ENCODE measurements at places on chromosomes 5 and 9.

GRCh38 chr5:149580808-149581191 lies 498 bp upstream of the ARHGEF37 start:
- H3K4me3 ChIP-seq = peak overlapping the region; percentile 64
- H3K27me3 ChIP-seq = peaks cover 38% of the 10 kb centered on the region
- no peaks in the 10 kb centered on the region for H3K36me3 ChIP-seq
- peaks cover 9% of the 10 kb centered on the region for H3K4me1 ChIP-seq
- H3K27ac ChIP-seq = no peak overlapping the region

DNA sequence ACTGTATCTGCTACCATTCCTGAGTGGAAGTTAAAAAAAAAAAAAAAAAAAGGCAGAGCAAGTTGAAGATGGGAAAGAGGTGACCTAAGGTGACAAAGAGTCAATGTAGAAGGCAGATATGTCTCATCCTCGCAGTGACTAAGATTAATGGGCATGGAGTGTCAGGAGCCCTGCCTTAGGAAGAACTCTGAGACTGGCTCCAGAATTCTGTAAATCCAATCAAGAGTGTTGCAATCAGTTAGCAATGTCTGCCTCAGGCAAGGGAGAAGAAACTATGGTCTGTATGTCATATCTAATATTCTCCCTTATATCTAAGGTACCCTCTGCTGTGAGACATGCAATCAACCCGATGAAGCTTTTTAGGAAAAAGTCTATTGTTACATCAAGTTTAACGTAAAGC lies 24.7 kb upstream of the KCNMB1 start:
- no peak for DNase-seq
- no peaks in the 10 kb centered on the region for H3K36me3 ChIP-seq
- peaks cover 6% of the 10 kb centered on the region for H3K27me3 ChIP-seq
- no peak overlapping the region for H3K27ac ChIP-seq

- no peak for DNase-seq
- peaks cover 29% of the 10 kb centered on the region for H3K36me3 ChIP-seq
- no peak overlapping the region for H3K27ac ChIP-seq
- H3K4me3 ChIP-seq = no peak overlapping the region
- H3K4me1 ChIP-seq = no peaks in the 10 kb centered on the region
These were observed 159.8 kb downstream of the SMARCA2 start for GRCh38 chr9:2174911-2175310.

- no peaks in the 10 kb centered on the region for H3K36me3 ChIP-seq
- no peak for DNase-seq
- peaks cover 17% of the 10 kb centered on the region for H3K27me3 ChIP-seq
- no peaks in the 10 kb centered on the region for H3K4me1 ChIP-seq
- H3K27ac ChIP-seq = no peak overlapping the region
- no peak overlapping the region for H3K4me3 ChIP-seq
These were observed 36.2 kb upstream of the SMARCA2 start for GRCh38 chr9:1978941-1979340.

DNA sequence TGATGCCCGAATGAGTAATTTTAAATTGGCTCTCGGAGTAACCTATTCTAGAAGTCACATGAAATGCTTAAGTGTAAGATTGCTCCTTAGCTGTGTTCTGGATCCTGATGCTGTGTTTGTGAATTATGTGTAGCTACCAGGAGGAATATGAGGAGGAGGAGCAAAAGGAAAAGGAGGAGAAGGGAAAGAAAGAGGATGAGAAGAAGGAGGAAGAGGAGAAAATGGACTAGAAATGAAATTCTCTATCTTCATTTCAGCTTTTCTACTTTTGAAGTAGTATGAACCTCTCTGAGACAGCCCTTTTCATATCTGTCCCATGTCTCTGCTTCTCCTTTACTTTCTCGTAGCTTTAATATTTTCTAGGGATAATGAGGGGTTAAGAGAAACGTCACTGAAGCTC lies 119.4 kb upstream of the ACTBL2 start:
- no peaks in the 10 kb centered on the region for H3K4me1 ChIP-seq
- H3K4me3 ChIP-seq = no peak overlapping the region
- H3K27me3 ChIP-seq = no peaks in the 10 kb centered on the region
- DNase-seq = no peak
- no peaks in the 10 kb centered on the region for H3K36me3 ChIP-seq

DNA sequence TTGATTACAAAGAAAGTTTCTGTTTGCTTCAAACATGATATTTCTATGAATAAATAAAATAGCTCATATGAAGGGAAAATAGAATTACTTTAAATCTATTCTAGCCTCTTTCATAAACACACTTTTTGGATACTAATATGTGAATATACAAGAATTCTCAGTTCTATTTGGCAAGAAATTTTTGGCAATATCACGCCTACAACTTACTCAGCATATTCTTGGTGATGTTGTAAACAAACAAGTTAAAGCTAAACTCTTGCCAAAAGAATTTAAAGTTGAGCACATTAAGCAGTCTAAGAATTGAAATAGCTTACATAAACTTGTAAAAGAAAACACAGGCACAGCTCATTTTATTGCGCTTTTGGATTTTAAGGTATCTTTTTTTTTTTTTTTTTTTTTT lies 209.8 kb downstream of the CDH12 start:
- H3K36me3 ChIP-seq = no peaks in the 10 kb centered on the region
- H3K4me1 ChIP-seq = no peaks in the 10 kb centered on the region
- no peak overlapping the region for H3K27ac ChIP-seq
- H3K4me3 ChIP-seq = no peak overlapping the region

DNA sequence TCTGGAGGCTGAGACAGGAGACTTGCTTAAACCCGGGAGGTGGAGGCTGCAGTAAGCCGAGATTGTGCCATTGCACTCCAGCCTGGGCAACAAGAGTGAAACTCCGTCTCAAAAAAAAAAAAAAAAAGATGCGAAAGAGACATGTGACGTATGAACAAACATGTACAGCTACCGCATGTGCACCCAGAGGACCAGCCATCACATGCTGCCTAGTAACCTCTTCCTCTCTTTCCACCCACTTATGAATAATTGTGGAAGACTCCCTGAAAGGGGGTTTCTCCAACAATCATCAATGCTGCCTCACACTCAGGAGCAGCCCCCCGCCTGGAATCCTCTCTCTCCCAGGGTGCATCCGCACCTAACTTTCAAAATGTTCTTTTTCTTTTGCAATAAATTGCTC lies 2.2 kb downstream of the SARDH start:
- peaks cover 27% of the 10 kb centered on the region for H3K27me3 ChIP-seq
- H3K4me3 ChIP-seq = peak overlapping the region; percentile 62
- H3K4me1 ChIP-seq = peaks cover 44% of the 10 kb centered on the region
- DNase-seq = peak; percentile 24

GRCh38 chr5:180436275-180436674 lies 57.9 kb upstream of the CNOT6 start:
- H3K27ac ChIP-seq = no peak overlapping the region
- no peak overlapping the region for H3K4me3 ChIP-seq
- DNase-seq = no peak
- H3K36me3 ChIP-seq = no peaks in the 10 kb centered on the region
- H3K4me1 ChIP-seq = peaks cover 3% of the 10 kb centered on the region

GRCh38 chr9:25861421-25861820 lies 183.2 kb upstream of the TUSC1 start:
- H3K27me3 ChIP-seq = no peaks in the 10 kb centered on the region
- H3K27ac ChIP-seq = no peak overlapping the region
- H3K4me3 ChIP-seq = no peak overlapping the region
- no peaks in the 10 kb centered on the region for H3K36me3 ChIP-seq
- H3K4me1 ChIP-seq = no peaks in the 10 kb centered on the region

DNA sequence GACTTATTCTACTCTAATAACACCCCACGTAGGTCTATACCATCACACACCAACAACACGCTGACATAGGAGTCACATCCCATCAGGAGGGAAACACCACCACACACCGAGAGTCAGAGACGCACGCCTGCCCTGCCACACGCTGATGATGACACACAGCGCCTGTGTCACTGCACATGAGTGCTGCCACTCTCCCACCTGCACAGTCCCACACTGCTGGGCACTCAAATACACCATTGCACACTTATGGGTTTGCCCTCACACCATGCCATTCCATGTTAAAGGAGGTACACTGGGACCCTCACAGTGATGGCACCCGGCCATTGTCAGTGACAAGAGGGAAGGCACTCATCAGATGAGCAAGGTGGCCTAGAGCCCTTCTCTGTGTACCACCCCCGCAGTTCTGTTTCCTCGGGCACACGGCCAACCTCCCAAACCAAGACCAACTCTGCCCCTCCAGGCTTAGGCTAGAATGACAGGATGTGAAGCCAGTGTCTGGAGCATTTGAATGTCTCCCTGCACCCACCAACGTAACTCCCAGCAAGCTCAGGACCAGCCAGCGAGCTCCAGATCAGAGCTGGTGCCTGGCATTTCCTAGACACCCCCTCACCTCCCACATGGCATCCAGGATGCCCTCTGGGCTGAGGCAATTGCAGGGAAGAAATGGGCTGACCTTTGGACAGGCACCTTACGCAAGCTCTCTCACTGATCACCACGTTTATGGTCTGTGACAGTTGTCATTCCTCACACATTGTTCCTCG lies 3.6 kb upstream of the CPLX2 start:
- H3K27ac ChIP-seq = no peak overlapping the region
- H3K4me3 ChIP-seq = no peak overlapping the region

GRCh38 chr5:131505237-131505908 lies 129.7 kb downstream of the RAPGEF6 start:
- peaks cover 18% of the 10 kb centered on the region for H3K36me3 ChIP-seq
- no peaks in the 10 kb centered on the region for H3K27me3 ChIP-seq
- peak overlapping the region; percentile 16 for H3K4me3 ChIP-seq

DNA sequence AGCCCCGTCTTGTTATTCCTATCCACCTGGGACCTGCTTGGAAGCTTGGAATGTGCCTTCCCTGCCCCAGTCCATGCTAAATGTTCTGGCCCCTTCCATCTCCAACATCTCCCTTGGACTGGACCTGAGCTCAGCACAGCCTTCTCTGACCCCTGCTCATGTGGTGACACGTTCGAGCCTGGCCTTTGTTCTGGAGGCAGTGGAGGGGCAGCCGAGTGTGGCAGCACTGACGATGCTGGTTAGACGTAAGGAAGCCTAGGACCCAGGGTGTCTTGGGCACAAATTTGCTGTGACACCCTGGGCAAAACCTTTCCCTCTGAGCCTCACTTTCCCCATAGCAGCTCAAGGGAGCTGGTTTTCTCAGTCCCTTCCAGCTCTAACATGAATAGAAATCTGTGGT lies 3.9 kb downstream of the SPACA9 start:
- no peak overlapping the region for H3K4me3 ChIP-seq
- DNase-seq = no peak
- no peaks in the 10 kb centered on the region for H3K27me3 ChIP-seq
- H3K36me3 ChIP-seq = no peaks in the 10 kb centered on the region
- no peak overlapping the region for H3K27ac ChIP-seq

DNA sequence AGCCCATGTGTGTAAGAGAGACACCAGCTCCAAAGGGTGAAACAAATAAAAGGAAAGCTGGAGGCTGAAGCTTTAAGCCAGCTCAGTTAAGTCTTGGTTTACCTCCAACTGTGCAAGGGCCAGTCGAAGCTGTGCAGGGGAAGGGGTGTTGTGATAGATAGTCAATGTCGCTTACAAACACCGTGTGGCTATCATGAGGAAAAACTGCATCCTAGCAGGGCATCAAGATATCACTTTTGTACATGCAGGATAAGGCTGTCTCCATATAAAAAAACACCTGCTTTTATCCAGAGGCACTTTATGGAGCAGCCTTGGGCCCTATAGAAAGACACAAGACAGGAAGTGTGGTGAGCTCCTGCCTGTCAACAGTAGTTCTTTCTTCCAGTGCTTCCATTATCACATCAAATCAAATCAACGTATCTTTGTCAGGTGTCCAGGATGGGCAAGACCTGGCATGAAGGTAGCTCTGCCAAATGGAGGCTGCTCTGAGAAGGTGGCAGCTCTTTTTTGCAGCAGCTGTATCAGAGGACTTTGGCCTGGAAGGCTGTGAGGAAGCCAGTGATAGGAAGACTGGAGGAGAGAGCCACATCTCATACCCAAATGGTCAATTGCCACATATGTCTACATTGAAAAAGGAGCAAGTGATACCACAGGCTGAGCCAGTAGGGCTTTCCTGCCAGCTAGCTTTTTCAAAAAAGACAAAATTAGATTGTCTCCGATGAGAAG lies 29.3 kb upstream of the SELENOP start:
- no peaks in the 10 kb centered on the region for H3K4me1 ChIP-seq
- H3K4me3 ChIP-seq = no peak overlapping the region
- H3K27me3 ChIP-seq = peaks cover 3% of the 10 kb centered on the region
- DNase-seq = no peak
- H3K27ac ChIP-seq = no peak overlapping the region

GRCh38 chr5:170538696-170539586 lies 35.1 kb downstream of the KCNIP1 start:
- no peak overlapping the region for H3K27ac ChIP-seq
- peaks cover 41% of the 10 kb centered on the region for H3K27me3 ChIP-seq
- no peaks in the 10 kb centered on the region for H3K4me1 ChIP-seq
- no peak overlapping the region for H3K4me3 ChIP-seq
- H3K36me3 ChIP-seq = no peaks in the 10 kb centered on the region

DNA sequence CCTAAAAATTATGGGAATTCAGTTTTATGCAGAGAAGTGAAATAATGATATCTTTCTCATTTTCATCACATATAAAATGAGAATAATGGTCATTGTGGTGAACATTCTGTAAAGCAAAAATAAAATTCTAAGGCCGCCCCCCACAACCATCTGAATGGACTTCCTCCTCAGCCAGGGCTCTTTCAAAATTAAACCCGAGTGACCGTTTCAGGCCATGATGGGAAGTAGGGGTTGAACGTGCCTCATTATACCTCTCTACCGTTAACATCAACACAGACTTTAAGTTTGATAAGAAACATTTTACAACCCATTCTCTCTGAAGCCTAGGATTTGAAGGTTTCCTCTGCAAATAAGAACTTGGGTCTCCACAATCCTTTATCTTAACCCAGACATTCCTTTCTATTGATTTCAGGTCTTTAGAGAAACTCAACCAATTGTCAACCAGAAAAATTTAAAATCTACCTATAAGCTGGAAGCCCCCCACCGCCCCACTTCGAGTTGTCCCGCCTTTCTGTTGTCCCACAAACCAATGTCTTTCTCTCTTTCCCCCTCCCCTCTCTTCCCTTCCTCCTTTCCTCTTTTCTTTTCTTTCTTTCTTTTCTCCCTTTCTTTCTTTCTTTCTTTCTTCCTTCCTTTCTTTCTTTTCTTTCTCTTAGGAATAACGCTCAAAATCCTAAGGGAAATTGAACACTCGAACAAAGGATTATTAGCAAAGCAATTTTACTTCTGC lies 1.7 kb upstream of the TMCO6 start:
- H3K4me1 ChIP-seq = peaks cover 28% of the 10 kb centered on the region
- DNase-seq = no peak
- peak overlapping the region; percentile 95 for H3K4me3 ChIP-seq
- no peak overlapping the region for H3K27ac ChIP-seq

- no peak overlapping the region for H3K27ac ChIP-seq
- H3K36me3 ChIP-seq = no peaks in the 10 kb centered on the region
- H3K4me1 ChIP-seq = no peaks in the 10 kb centered on the region
- no peaks in the 10 kb centered on the region for H3K27me3 ChIP-seq
- no peak overlapping the region for H3K4me3 ChIP-seq
These were observed 54.5 kb downstream of the SNCAIP start for GRCh38 chr5:122366501-122366900.

GRCh38 chr5:2300421-2300820 lies 417.7 kb upstream of the IRX4 start:
- no peaks in the 10 kb centered on the region for H3K36me3 ChIP-seq
- no peaks in the 10 kb centered on the region for H3K4me1 ChIP-seq
- no peak for DNase-seq
- H3K27me3 ChIP-seq = peaks cover 5% of the 10 kb centered on the region

- H3K36me3 ChIP-seq = no peaks in the 10 kb centered on the region
- no peaks in the 10 kb centered on the region for H3K4me1 ChIP-seq
- H3K27ac ChIP-seq = no peak overlapping the region
- DNase-seq = no peak
- peaks cover 10% of the 10 kb centered on the region for H3K27me3 ChIP-seq
These were observed 156.4 kb downstream of the GABBR2 start for GRCh38 chr9:98552331-98552730.

- peaks cover 36% of the 10 kb centered on the region for H3K27me3 ChIP-seq
- H3K4me1 ChIP-seq = peaks cover 4% of the 10 kb centered on the region
- no peaks in the 10 kb centered on the region for H3K36me3 ChIP-seq
- no peak for DNase-seq
- H3K4me3 ChIP-seq = no peak within 1 kb of the TSS
These were observed at the start of gene AMBP for GRCh38 chr9:114078021-114078780. Gene AMBP, minus strand, starts transcription at chr9:114078300. Its CDS starts 91 bp downstream, at chr9:114078209.

All from naive B cell (primary cell).